ENCODE measurements at places on chromosomes 7 and 10. TPM values are rescaled to one million over a fixed set of nuclear protein-coding genes. Genes with fewer than 3 reads are reported as not detected.

The SYT15B gene
- total RNA-seq, result under 0.01 TPM

The FBXL13 gene
- 0.21 TPM for total RNA-seq

The ASZ1 gene
- not detected for total RNA-seq

The OPN4 gene
- total RNA-seq, result not detected

The USP6NL gene
- 12.7 TPM for total RNA-seq

The EPO gene
- not detected for total RNA-seq

The CLDN4 gene
- total RNA-seq, result 126 TPM

The PNLIP gene
- not detected for total RNA-seq

The NUTM2E gene
- total RNA-seq, result not detected

The EPDR1 gene
- total RNA-seq, result 3.9 TPM

The CUL2 gene
- 17.7 TPM for total RNA-seq

The NYAP1 gene
- 0.65 TPM for total RNA-seq

The LOXL4 gene
- 0.42 TPM for total RNA-seq

The CHST15 gene
- 15.0 TPM for total RNA-seq

The NEURL1 gene
- total RNA-seq, result 0.35 TPM

The CD36 gene
- total RNA-seq, result 4.1 TPM

The PRR15 gene
- 0.51 TPM for total RNA-seq

The TRIM24 gene
- total RNA-seq, result 14.2 TPM

The VGF gene
- total RNA-seq, result 0.14 TPM

The OR6V1 gene
- not detected for total RNA-seq

The RPS24 gene
- total RNA-seq, result 3,884 TPM

The MAGI2 gene
- 0.28 TPM for total RNA-seq

The FAM221A gene
- total RNA-seq, result 0.21 TPM

The CFAP69 gene
- total RNA-seq, result 0.49 TPM

The PRXL2A gene
- total RNA-seq, result 54.7 TPM

The NEUROG3 gene
- total RNA-seq, result not detected

The OR2A12 gene
- total RNA-seq, result not detected

The SUGCT gene
- total RNA-seq, result 4.2 TPM

The HTRA1 gene
- total RNA-seq, result 78.0 TPM

The KDM7A gene
- total RNA-seq, result 7.3 TPM
